ENCODE measurements at places on chromosomes 1 and 21.

DNA sequence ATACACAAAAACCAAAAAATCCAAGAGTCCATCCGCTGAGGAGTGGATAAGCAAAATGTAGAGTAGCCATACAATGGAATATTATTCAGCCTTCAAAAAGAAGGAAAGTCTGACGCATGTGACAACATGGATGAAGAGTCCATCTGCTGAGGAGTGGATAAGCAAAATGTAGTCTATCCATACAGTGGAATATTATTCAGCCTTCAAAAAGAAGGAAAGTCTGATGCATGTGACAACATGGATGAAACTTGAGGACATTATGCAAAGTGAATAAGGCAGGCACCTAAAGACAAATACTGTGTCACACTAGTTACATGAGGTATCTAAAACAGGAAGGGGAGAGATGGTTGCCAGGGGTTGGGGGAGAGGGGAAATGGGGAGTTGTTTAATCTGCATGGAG is 14.0 kb upstream of the IGSF21 start:
- no peaks in the 10 kb centered on the region for H3K36me3 ChIP-seq

DNA sequence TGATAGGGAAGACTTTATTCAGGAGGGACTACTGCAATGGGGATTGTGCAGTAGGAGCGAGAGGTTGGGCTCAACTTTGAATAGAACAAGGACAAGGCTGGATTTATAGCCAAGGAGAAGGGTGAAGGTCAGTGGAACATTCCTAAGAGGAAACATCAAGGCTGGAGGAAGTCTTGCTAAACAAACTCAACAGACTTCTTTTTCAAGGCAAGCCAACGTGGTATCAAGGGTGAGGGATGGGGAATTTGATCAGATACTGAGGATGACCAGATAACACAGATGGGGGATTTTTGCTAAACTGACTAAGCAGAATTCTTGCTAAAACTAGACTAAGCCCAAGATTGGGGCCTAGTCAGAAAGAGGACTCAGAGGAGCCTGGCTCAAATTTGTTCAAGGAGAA is 107.3 kb downstream of the DUSP10 start:
- no peaks in the 10 kb centered on the region for H3K27me3 ChIP-seq

DNA sequence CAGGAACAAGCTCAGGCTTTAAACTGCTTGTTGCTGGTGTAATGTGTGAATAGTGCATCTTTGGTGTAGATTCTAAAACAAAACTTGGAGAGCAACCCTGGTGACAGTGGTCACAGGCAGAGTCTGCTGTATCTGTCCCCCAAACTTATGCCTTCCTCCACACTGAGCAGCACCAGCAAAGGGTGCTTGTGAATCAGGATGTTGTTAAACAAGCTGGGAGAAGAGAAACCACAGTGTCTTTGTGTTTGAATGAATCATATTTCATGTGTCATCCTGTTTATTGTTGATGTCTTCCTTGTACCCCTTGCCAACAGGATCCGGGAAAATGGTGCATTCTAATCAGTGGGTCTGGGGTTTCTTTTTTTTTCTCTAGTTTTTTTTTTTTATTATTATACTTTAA is 91.9 kb upstream of the COG2 start:
- peaks cover 7% of the 10 kb centered on the region for H3K4me1 ChIP-seq
- no peaks in the 10 kb centered on the region for H3K27me3 ChIP-seq
- H3K27ac ChIP-seq = no peak overlapping the region
- no peaks in the 10 kb centered on the region for H3K36me3 ChIP-seq
- no peak for DNase-seq

- DNase-seq = no peak
- no peak overlapping the region for H3K27ac ChIP-seq
- no peaks in the 10 kb centered on the region for H3K27me3 ChIP-seq
- no peak overlapping the region for H3K4me3 ChIP-seq
These were observed 15.9 kb upstream of the RAB4A start for GRCh38 chr1:229254910-229255541.

- peaks cover 16% of the 10 kb centered on the region for H3K4me1 ChIP-seq
- H3K36me3 ChIP-seq = no peaks in the 10 kb centered on the region
- H3K27ac ChIP-seq = no peak overlapping the region
- H3K4me3 ChIP-seq = no peak overlapping the region
- H3K27me3 ChIP-seq = no peaks in the 10 kb centered on the region
These were observed 201.1 kb downstream of the MATN1 start for GRCh38 chr1:30522031-30523004.

DNA sequence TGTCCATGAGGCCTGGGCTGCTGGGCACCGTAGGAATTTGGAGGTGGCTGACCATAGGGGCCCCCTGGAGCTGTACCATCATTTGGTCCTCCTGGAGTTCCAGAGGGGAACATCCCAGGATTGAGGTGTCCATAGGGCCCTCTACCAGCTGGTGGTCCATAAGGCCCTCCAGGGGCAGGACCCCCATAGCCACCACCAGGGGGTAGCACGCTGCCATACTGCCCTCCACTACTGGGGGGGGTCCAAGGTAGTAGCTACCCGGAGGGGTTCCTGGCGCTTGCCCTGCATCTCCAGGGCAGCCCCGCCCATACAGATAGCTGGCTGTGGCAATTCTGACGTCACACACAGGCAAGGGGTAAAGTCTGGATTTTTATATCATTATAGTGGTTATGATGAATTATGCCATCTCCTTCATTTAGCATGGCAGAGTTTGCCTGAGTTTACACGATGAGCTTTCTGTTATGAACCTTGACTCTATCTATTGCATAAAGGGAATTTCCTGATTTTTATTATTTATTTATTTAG is 13.2 kb downstream of the MDM4 start:
- no peak for DNase-seq
- no peak overlapping the region for H3K27ac ChIP-seq
- H3K4me1 ChIP-seq = no peaks in the 10 kb centered on the region
- H3K4me3 ChIP-seq = no peak overlapping the region
- no peaks in the 10 kb centered on the region for H3K27me3 ChIP-seq

DNA sequence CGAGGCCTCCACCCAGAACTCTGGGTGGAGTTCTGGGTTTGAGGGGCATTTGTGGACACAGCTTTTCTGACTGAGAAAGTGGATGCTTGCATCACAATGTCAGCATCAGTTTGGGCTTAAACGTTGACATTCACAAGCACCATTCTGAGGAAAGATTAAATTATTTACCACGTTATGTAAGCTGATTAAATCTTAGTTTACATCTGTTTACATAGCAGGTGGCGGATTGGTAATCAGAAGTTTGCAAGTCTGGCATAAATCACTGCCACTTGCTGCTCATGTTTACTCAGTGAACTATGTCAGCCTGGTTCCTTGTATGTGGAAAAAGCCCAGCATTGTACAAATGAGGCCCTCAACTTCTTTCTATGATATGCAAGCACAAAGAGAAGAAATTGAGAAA is 310.1 kb downstream of the PAPPA2 start:
- H3K27me3 ChIP-seq = no peaks in the 10 kb centered on the region
- H3K36me3 ChIP-seq = no peaks in the 10 kb centered on the region
- H3K4me1 ChIP-seq = no peaks in the 10 kb centered on the region
- DNase-seq = no peak
- no peak overlapping the region for H3K4me3 ChIP-seq
